ENCODE measurements at places on chromosomes 16 and 17.

DNA sequence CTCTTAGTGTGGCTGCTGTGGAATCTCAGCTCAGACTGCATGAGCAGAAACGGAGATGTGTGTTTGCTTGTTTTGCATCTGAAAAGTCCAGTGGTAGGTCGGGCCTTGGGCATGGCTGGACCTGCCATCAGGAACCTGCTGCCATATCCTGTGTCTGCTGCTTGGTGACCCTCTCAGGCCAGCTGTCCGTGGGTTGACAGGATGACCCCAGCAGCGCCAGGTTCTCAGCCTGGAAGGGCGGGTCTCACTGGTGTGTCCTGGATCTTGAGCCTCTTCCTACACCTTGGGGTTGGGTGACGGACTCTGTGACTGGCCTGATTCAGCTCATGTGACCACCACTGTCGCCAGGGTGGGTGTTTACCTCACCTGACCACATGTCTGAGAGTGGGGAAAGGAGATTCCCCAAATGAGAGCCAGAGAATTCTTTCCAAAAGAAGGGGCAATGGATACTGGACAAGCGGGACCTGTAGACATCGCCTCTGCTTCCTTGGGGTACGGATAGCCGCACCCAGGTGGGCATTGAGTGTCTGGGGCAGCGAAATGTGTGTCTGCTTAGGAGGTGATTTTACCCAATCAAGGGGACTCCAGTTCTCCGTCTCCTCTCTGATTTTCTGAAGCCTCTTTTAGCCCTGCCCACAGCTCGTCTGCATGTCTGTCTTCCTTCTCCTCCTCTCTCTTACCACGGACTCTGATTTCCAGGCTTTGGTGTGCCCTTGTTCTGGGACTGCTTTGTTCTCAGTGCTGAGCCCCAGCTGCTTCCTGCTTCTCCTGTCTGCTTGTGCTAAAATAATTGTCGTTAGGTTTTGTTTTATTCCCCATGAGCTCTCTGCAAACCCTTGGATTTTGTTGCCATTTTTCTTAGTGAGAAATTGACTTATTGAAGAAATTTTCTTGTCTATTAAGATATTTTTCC lies 399.7 kb downstream of the CPPED1 start:
- DNase-seq: no peak

- no peak for DNase-seq
These were observed 352.8 kb downstream of the CDH13 start for GRCh38 chr16:82979406-82980111.

DNA sequence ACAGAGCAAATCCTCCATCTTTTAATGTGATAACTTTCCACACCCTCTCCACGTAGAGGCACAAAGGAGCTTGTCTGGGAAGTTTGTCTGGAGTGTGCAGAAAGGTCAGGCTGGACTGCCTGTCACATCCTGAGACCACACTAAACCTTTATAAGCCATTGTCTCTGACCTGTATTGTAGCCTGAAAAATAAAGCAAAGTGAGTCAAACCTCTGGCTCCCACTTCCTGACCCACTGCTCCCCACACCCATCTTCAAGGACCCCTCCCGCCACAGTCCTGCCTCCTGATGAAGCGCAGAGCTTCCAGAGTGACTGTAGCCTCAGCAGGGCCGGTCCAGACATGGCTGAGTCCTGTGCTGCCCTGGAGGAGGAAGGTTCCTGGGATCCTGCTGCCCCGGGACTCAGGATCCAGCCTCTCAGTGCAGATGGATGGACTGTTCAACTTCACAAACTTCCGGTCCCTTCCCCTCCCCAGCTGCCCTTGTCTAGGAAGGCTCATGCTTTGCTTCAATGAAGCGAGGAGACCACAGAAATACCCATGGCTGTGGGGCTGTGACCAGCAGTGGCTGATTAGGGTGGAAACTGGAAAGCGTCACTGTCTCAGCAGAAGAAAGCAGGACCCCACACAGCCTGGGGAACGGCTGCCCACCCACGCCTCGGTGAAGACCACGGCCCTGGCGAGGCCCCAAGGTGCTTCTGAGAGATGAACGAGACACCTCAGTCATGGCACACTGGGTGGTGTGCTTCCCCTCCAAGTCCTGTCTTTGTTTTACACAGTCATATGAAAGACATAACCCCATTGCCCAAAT lies 30.9 kb upstream of the CLEC18B start:
- DNase-seq: no peak

DNA sequence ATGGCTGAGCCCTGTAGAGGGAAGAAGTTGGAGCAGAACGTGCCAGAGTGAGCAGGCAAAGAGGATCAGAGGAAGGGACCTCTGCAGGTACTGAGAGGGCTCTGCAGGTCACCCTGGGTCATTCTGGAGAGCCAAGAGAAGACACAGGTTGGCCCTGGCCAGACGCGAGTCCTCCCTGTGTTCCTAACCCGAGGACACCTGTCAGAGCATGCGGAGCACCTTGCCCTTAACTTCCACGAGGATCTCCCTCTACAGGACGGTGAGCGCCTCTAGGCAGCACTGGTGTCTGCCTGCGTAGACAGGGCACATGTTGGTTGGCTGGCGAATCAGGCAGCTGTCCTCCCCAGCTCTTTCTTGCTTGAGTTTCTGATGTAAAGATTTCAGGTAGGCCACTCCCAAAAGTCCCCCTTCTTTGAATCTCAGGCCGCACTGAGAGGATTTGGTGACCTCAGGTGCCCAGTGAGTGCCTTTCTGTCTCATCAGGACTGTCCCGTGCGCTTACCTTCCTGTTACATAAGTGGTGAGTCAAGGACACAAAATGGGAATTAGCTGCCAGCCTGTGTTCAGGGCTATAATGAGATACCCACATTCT lies 45.3 kb downstream of the MPRIP start:
- DNase-seq: no peak

DNA sequence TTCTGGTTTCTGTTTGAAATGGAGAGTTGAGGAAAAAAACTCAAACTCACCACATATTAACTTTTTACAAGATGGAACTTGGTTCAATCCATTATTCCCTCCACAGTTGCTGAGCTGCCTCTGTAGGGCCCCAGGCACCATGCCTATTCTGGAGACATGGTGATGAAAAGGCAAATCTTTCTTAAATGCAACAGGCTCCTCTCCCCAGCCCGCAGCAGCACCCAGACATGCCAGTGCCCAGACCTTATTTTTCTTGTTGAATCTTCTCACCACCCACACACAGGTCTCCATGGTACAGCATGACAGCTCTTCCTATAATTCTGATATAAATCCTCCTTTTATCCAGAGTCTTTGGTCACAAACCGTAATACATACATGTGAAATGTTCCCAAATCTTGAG lies 7.6 kb downstream of the CYTH1 start:
- DNase-seq: no peak

GRCh38 chr17:10357768-10358167 lies 15.0 kb downstream of the MYH13 start:
- DNase-seq: no peak

- no peak for DNase-seq
These were observed 812 bp upstream of the MYOCD start for GRCh38 chr17:12664894-12665262.

DNA sequence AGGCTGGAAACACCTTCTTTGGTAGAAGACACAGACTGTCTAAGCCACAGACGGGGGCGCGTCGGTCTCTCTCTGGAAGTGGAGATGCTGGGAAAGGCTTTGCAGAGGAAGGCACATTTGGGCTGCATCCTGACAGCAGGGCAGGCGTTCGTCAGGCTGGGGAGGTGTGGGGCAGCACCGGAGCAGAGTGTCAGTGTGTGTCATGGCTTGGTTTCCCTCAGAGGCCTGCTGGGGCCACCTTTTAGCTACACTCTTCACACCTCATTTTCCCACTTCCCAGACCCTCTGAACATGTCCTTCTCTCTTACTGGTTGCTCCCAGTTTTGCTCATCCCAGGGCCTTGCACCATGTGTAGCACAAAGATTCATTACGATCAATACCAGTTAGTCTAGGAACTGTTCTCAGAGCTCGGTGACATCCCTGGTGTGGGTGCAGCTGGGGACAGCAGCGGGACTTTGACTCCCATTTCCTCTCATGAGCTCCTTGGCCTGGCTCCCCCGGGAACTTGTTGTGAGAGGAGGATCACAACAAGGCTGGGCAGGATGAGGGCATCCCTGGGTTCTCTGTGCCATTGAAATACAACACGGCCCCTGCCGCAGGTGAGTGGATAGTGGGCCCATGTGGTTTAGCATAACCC lies 33.1 kb downstream of the SMARCE1 start:
- no peak for DNase-seq

GRCh38 chr16:49799172-49799571 lies 56.7 kb downstream of the ZNF423 start:
- no peak for DNase-seq

DNA sequence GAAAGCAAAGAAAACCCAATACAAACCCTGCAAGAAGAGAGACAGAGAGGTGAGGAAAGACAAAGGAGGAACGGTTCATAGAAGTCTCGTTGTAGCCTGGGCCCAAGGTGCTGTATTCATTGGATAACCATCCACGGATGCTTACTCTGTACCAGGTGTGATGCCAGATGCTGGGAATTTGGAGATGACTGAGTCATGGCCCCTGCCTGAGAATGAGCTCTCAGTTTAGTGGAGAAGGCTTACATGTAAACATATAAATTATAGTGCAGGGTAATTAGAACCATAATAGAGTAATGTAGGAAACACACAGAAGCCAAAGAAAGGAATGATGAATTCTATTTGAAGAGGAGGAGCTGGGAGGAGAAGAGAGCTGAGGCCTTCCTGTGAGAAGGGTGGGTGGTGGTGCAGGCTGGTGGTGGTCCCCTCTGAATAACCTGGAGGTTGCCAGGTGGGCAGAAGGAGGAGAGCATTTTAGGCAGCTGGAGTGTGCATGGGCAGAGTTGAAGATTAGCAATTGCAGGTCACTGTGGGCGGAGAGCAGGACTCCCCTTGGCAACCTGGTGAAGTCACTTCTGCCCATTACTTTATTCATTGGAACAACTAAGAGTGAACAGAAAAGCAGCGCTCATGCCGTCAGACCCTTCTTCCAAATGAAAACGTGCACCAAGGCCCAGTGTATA lies 7.7 kb upstream of the ZG16 start:
- no peak for DNase-seq

DNA sequence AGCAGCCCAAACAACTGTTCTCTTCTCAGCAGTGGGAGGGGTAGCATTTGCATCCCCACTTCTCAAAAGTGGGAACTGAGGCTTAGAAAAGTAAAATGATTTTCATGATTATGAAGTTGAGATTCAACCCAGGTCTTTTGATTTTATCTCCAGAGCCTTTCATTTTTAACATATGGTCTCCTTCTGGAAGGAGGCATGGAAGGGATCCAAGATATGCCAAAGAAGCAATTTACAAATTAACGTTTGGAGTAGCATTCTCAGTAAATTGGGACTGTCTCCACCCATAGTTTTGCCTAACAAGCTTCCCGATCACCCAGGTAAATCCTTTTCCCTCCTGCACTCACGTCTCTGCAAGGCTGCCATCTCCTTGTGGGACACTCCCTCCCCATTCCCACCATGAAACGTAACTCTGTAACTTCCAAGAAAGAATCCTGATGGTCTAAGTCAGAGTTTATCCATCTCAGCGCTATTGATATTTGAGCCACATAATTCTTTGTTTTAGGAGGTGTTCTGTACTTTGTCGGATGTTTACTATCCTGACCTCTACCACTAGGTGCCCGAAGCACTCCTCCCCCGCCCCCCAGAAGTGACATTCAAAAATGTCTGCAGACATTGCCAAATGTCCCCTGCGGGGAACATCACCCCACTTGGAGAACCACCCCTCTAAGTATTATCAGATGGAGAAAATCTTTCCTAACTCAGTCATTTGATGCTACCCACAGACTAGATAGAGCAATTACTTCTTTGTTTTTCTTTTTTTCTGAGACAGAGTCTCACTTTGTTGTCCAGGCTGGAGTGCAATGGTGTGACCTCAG lies 32.9 kb upstream of the NFAT5 start:
- DNase-seq: no peak

DNA sequence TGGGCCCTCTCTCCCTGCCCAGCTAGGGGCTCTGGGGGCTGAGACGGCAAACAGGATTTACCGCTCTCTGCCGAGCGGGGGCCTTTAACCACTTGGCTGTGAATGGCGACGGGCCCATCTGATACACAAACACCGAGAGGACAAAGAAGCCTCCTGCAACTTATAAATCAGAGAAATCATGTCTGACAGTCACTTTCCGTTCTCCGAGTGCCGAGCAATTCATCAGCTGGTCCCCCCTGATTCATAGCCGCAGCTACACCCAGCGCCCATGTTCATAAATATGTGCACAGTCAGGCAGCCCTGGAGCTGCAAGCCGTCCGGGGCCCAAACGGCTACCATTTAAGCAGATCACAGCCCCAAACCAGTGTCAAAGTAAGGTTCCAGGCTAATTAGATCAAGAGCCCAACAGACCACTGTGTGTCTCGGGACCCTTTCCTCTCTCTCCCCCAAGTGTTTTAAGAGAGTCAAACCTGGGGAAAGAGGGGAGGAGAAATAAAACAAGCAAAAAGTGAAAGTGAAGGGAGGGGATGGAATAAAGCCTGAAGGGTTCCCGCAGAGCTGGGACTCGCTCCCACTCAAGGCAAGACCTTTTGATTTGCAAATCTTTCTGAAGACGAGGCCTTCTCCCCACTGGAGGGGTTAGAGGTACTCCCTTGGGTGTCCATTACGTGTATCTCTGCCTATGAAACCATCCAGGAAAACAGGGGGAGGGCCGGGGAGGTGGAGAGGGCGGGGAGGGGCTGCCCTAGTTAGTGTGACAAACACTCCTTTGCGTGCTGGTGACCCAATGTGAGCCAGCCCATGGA lies 154.7 kb downstream of the C16orf78 start:
- DNase-seq: peak; percentile 36

- DNase-seq: no peak
These were observed 835 bp downstream of the NME4 start for GRCh38 chr16:397736-398332.

DNA sequence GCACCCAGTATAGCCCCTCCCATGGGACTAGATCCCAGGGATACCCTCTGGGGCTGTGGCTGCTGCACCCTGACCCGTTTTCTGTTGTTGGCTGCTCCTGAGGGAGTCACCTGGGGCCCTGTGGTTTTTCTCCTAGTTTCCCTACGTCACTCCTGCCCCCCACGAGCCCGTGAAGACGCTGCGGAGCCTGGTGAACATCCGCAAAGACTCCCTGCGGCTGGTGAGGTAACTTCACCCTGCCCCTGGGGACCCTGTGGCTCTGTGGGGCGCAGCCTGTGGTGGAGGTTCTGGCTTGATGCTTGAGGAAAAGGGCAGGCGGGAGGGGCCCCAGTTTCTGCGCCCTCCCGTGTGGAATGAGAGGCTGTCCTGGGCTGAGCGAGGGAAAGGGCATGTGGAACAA lies 27.2 kb downstream of the MGRN1 start:
- no peak for DNase-seq

DNA sequence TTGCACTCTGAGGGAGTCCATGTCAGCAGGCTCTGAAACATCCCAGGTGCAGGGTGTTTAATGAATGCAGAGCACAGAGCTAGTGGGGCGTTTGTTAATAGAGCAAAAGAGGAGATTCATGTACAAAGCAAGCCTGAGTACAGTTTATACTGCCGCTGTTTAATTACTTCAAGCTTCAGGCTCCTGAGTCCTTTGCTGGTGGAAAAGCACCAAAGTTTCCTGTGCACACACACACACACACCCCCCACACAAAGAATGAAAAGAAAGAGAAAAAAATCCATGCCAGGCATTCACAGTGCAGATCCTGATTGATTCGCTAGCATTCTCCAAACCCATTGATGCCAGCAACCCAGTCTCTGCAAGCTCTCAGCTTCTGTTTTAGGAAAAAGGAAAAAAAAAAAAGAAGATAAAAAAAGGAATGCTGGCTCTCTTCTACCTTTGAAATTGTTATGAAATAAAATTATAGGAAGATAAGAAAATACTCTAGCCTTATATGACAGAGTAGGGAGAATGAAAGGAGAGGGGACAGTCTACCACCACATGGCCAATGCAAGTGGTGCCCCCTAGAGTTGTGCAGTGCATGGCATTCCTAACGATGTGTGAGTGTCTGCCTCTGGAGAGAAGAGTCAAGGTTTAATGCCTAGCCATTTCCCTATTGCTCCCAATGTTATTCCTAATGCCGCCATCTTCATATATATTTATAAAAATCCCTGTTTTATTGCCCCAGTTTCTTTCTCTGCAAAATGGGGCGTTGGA lies 216.5 kb downstream of the TMEM114 start:
- DNase-seq: no peak
